Esophagus squamous epithelium (tissue), 5 donors: ENCODE measurements at places on chromosomes 6 and 20.

- DNase-seq = no peak
Measured at GRCh38 chr20:37781626-37782025, 87.8 kb downstream of the CTNNBL1 start.

- DNase-seq = no peak
Measured at GRCh38 chr20:62760856-62761758, 35.2 kb upstream of the MRGBP start.

DNA sequence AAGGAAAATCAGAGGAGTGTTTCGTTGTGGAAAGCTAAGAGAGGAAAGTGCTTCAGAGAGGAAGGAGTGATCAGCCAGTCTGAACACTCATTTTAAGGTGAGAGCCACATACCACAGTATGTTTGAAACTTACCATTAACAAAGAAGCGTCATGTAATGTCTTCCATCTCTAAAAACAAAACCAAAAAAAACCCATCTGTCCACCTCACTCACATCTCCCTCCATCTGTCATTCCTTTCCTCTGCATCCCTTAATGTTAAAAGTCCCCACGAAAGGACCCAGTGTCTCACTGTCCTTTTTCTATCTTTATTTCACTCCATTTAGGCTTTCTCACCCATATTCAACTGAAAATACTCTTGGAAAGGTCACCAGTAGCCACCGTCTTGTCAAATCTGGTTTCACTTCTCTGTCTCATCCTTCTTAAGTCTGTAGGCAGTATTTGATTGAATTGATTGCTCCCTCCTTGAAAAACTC is 59.4 kb upstream of the GNRH2 start:
- no peak for DNase-seq

GRCh38 chr6:45314146-45314545 is 14.0 kb upstream of the RUNX2 start:
- DNase-seq = no peak

GRCh38 chr20:6831461-6831860 is 64.0 kb downstream of the BMP2 start:
- DNase-seq = no peak

DNA sequence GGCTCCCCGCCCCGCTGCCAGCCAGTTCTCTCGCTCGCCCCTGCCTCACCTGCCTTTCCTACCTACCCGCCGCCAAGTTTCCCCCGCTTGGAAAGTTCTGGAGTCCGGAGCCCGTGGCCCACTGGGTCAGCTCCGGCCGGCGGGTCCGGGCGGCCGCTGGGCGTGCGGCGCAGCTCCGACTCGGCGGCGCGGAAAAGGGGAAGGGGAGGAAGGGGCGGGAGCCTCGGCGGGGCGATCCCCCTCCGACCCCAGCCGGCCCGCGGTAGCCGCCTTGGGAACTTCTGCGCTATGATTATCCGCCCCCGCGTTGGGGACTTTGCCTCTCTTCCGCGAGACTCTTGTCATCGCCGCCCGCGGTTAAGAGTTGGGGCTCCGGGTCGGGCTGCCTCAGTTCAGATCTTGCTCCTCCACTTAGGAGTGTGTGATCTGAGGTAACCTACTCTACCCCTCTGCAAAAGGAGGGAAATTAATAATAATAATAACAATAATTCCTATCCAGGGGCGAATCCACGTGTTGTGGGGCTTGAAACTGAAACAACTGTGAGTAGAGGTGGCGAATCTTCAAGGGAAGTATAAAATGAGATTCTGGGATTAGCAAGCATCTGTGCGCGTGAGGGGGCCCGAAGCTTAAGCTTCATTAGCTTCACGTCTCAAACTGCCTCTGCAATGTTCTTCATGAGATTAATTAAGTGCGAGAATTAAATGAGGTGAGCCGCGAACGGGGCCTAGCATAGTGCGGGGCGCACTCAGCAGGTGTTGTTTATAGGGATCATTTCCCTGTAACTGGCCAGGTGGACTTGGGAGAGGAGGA is 30.8 kb downstream of the SF3B5 start:
- no peak for DNase-seq

DNA sequence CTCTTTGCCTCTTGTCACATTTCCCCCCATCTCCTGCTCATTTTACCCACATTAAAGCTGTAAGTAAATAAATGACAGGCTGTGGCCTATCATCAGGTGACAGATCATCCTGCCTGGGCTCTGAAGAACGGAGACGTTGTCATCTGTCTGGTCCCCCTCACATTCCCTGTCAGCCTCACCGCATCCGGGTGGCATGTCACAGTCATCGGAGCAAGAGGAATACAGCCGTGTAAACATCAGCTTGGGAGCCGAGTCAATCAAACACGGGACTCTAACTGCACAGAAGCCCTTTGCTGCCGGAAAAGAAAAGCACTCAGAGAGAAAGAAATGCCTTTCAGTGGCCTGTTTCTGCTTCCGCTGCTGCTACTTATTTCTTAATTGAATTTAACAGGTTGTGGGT is 371.9 kb upstream of the ID4 start:
- no peak for DNase-seq

GRCh38 chr6:80217794-80218193 is 111.3 kb downstream of the BCKDHB start:
- DNase-seq = no peak

- DNase-seq = no peak
Measured at GRCh38 chr6:56005426-56005825, 130.0 kb upstream of the BMP5 start.

GRCh38 chr6:137581019-137581707 is 87.0 kb upstream of the OLIG3 start:
- no peak for DNase-seq

DNA sequence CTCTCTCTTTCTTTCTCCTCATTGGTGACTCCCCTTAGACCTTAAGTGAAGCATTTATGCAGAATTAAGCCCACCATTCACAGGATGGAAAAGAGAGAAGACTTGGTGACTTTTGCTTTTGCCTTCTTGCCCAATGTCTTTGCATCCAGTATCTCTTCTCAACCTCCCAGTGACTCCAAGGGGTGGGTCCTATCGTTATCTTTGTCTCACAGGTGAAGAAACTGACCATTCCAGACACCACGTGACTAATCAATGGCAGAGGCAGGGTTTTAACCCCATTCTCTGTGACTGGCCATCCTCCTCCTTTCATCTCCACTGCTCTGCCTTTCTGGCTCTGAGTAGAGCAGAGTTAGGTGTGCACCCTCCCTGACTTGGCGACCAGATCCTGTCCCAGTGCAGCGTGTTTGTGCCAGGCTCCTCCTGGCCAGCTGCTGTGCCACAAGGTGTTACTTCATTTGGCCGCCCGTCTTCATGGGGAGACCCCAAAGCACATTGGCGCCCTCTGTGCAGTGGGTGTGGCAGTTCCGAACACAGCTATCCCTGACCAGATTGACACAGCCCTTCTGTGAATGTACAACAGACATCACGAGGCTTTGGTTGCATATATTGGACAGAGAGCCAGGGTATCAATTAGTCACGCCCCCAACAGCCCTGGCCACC is 501.3 kb downstream of the CD83 start:
- DNase-seq = no peak

- no peak for DNase-seq
Measured at GRCh38 chr20:7352165-7352564, 584.7 kb downstream of the BMP2 start.

DNA sequence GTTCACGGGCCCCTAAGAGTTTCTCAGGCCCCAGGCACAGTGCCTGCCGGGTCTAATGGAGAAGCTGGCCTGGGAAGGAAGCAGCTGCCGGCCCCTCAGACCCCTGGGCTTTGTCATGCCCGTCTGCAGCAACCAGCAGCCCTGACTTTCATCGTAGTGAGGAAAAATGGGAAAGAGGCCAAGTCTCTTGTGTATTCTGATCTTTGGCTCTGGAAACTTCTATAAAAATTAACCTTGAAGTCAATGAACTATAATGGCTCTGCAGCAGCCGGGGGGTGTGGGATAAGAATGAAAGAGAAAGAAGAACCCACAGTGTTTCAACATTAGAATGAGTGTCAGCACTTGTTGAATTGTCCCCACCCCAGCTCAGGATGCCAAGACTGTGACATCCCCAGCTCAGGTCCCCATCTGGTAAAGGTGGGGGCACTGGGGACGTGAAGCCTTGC is 12.9 kb downstream of the TGM2 start:
- DNase-seq = no peak

- no peak for DNase-seq
Measured at GRCh38 chr20:49319208-49319809, 41.5 kb upstream of the ZNFX1 start.

DNA sequence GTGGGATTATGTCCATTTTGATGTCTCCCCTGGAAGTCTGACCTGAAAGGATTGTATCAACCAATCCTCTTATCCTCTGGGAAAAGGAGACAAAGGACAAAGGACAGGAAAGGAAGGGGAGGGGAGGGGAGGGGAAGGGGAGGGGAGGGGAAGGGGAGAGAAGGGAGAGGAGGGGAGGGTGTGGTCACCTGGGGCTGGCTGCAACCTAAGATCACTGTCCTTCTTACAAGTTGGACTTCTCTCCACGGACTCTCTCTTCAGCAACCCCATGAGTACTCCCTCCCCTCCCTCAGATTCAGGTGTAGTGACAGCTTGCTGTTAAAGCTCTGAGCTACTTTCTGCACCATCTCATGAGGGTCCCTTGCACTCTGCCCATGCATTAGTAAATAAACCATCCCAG is 58.9 kb upstream of the KLHL31 start:
- no peak for DNase-seq

DNA sequence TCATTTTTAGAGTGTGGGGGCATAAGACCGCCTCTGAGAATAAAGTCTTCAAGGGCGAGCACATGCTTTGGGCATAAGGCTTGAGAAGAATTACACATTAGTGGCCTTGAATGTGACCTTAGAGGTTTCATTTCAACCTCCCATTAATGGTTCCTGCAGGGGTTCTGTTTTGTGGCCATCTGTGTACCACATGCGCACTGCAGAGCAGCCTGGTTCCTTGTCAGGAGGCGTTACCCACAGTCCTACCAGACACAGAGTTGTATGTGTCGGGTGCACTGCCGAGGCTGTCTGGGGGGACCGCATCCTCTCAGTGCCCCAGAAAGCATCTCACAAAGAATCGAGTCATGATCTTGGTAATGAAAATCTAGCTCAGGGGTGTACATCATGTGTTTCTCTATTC is 115.7 kb downstream of the B3GAT2 start:
- DNase-seq = no peak

DNA sequence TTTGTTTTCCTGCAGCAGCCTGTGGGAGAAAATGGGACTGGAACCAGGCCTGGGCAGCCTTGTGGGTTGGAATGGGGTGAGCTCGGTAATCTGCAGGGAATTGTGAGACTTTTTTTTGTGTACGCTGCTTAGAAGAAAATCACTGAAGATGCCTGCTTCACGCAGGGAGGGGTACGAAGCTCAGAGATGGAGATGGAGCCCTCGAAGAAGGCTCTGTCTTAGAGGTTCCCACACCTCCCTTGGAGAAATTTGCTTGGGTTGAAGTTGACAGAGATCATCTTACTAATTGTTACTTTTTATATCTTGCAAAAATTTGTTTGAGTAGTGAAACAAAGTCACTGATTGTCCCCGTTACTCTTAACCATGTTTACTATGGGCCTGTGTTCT is 894 bp downstream of the PYGB start:
- DNase-seq = no peak

DNA sequence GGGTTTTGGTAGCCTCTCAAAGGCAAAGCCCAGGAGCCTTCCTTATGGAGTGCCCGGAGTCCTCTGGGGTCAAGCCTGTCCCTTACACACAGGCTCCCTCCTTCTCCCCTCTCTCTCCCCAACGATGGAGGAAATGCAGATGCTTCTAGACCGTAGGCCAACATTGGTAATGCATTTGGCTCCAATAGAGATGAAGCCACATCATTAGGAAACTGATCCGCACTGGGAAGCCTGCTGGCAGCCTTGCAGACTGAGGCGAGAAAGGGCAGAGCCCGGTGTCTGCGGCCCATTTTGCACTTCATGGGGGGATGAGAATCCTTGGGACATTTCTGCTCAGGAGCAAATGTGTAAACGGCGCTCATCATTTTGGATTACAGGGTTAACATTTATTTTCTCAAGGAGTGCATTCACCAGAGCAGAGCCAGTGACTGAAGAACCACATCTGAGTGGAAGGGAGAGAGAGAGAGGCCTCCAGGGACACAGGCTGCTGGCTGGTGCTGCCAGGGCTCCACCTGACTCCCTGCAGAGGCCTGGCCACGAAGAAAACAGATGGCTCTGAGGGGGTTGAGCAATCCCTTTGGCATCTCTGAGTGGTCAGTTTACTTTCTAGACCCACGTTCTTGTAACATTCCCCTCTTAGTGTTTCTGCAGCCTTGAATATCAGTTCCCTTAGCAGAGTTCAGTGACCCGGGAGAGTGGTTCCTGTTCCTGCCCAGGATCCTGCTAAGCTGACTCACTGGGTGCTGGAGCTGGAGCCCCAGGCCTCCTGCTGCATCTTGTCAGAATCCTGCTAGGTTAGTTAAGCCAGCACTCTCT is 4.4 kb upstream of the CST3 start:
- DNase-seq = no peak

- DNase-seq = no peak
Measured at GRCh38 chr6:77456531-77457248, 6.6 kb downstream of the HTR1B start.

- DNase-seq = no peak
Measured at GRCh38 chr20:46394872-46395760, 11.3 kb downstream of the ELMO2 start.

GRCh38 chr20:17714597-17714996 is 14.8 kb downstream of the BANF2 start:
- no peak for DNase-seq

- DNase-seq = no peak
Measured at GRCh38 chr20:61734733-61735502, 330.8 kb downstream of the TAF4 start.

- no peak for DNase-seq
Measured at GRCh38 chr6:170156448-170157375, 134.2 kb downstream of the DLL1 start.

DNA sequence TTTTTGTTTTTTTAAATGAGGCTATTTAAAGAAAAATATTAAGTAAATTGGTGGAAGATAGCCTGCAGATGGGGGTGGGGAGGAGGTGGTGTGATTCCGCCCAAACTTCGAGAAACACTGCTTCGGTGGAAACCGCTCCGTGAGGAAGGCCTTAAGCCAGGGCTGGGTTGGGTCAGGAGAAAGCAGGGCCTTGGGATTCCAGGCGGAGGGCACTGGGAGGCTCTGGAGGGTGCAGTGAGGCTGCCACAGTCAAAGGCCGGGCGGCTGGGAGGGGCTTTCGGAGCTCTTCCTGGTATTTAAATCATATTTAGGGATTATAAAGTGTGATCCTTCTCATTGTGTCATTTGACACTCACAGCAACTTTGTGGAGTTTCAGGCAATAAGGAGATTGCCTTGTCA is 22.2 kb upstream of the SCRT2 start:
- DNase-seq = no peak
